ENCODE measurements at places on chromosomes 6 and 20.

- no peak for DNase-seq
These were observed 33.2 kb upstream of the CST7 start for GRCh38 chr20:24915892-24916291.

DNA sequence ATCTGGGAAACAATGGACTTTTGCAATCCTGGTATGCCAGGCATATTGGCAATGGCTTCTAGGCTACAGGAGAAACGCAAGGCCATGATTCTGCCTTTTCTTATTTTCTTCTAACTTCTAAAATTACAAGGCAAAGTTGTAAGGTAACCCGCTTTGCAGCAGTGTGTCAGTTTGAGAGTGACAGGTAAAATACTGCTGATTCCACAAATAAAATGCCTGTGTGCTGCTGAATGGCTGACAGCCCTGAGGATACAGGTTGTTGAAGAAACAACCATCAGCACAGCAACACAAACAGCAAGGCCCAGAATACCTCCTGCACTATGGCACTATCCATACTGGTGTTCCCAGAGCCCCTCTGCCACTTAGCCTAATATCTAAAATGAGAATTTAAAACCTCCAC lies 37.1 kb downstream of the SLC17A1 start:
- DNase-seq: no peak

DNA sequence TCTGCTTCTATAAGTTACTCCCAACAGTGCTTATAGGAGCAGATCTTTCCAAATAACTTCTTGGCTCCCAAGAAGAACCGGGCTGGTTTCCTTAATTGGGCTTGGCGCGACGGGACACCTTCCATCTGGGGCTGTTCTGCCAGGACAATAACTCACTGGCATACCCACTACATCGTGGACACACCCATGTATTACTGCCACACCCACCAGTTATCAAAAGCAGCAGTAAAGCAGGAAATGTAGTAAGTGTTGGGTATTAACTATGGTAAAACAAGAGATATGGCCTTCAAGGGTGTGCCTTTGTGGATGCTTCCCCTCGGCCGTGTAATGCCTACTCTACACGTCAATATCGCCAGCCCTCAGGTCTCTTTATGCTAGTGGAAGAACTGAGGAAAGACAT lies 24.7 kb downstream of the CNKSR3 start:
- no peak for DNase-seq

DNA sequence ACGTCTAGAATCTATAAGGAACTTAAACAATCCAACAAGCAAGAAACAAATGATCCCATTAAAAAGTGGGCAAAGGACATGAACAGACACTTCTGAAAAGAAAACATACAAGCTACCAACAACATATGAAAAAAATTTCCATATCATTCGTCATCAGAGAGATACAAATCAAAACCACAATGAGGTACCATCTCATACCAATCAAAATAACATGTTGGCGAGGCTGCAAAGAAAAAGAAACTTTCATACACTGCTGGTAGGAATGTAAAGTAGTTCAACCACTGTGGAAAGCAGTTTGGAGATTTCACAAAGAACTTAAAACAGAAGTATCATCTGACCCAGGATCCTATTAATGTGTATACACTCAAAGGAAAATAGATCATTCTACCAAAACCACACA lies 243.9 kb upstream of the RUNX2 start:
- DNase-seq: no peak

DNA sequence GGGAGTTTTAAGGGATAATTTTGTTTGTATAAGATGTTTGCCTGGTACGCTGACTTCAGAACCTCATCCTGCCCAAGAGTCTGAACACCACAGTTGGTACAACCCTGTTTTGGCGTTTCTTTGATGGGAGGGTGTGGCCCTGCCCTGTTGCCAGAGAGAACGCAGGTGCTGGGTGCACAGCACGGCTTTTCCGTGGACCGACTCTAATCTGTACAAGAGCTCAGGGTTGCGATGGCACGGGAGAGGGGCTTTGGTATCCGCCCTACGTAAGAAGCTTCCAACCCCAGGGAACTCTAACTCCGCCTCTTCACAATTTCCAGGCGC lies 1.3 kb downstream of the CYP24A1 start:
- no peak for DNase-seq

DNA sequence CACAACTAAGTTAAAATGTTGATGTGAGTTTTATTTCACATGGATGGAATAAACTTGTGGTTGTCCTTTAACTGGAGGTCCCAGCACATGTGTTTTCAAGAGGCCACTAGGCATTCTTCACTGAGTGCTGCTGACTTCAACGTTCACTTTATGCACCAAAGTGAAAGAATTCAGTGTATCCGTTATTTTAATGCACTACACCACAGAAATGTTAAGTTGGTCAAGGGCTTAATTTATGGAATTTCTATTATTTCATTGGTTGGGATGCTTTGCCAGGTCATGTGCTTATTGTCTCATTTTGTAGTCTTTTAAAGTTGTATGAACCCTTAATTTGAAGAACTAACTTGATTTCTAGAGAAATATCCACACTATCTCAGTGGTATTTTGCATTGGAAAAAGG lies 106.4 kb downstream of the PPP1R14C start:
- DNase-seq: no peak

Data from muscle of arm (tissue), 14 donors.